CD4-positive, CD25-positive, alpha-beta regulatory T cell (primary cell): ENCODE measurements at places on chromosomes 13 and 19. TPM values are rescaled to one million over a fixed set of nuclear protein-coding genes. Genes with fewer than 3 reads are reported as not detected.

The SIAH3 gene
- total RNA-seq: not detected

The POU2F2 gene
- total RNA-seq: 48.9 TPM

The OR7A5 gene
- total RNA-seq: not detected

The SELENOV gene
- not detected for total RNA-seq

The ONECUT3 gene
- not detected for total RNA-seq

The KCNRG gene
- total RNA-seq: 0.47 TPM

The KLK13 gene
- not detected for total RNA-seq

The N4BP2L1 gene
- 48.5 TPM for total RNA-seq

The EVI5L gene
- total RNA-seq: 10.2 TPM
